Muscle of arm (tissue), 14 donors: ENCODE measurements at places on chromosomes 3 and 15.

- DNase-seq = peak; percentile 35
Observed at GRCh38 chr3:195895861-195896360, 12.4 kb downstream of the TNK2 start.

- DNase-seq = peak; percentile 93
Observed at GRCh38 chr3:49805367-49805782, 2.3 kb downstream of the INKA1 start.

DNA sequence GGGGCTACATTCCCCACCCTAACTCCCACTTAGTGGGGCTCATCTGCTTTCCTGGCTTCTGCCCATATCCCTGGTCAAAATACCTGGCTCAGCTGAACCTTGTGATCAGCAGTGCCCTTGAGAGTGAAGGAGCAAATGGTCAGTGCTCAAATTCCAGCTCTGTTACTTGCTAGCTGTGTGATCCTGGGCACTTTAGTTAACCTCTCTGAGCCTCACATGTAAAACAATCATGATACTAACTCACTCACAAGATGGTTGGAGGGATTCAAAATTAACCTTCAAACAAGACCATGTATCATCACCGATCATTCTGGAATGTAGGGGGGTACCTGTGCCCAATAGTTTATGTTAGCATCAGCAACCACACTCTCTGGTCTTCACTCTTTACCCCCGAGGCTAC lies 325.6 kb upstream of the TLE3 start:
- no peak for DNase-seq

DNA sequence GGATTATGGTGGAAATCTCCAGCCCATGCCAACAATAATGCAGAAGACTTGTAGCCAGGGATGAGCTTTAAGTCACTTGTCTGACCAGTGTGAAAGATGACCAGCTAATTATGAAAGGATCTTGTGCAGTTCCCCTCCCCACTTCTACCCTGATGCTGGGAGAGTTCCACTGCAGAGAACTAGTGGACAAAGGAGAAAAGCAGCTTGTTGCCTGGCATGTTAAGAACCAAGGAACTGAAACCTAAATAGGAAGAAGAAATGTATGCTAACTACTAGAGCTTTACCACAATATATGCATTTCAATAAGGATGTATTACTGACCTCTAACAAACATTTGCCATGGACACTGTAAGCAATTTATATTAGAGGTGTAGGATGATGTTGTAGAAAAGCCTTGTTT lies 52.2 kb upstream of the CSTA start:
- DNase-seq = no peak

DNA sequence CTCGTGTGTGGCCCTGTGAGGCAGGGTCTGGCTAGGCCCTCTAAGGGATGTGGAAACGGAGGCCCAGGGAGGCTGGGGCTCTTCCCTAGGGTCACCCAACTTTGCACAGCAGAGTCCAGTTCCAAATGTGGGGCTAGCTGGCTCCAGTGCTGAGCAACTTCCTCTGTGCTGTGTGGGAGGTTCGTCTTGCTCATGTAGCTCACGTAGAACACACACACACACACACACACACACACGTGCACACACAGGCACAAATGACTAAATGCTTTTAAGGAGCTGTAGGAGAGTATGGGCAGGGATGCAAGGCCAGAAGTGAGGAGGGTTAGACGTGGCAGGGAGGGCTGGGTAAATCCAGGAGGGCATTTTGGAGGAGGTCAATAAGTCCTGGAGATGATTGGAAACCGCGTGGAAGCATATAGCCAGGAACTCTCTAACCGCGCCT lies 213.8 kb downstream of the RPLP1 start:
- no peak for DNase-seq

- DNase-seq = no peak
Observed at GRCh38 chr3:113054552-113054951, 63.8 kb downstream of the GTPBP8 start.

- DNase-seq = no peak
Observed at GRCh38 chr3:195083659-195084058, 187.3 kb downstream of the XXYLT1 start.

DNA sequence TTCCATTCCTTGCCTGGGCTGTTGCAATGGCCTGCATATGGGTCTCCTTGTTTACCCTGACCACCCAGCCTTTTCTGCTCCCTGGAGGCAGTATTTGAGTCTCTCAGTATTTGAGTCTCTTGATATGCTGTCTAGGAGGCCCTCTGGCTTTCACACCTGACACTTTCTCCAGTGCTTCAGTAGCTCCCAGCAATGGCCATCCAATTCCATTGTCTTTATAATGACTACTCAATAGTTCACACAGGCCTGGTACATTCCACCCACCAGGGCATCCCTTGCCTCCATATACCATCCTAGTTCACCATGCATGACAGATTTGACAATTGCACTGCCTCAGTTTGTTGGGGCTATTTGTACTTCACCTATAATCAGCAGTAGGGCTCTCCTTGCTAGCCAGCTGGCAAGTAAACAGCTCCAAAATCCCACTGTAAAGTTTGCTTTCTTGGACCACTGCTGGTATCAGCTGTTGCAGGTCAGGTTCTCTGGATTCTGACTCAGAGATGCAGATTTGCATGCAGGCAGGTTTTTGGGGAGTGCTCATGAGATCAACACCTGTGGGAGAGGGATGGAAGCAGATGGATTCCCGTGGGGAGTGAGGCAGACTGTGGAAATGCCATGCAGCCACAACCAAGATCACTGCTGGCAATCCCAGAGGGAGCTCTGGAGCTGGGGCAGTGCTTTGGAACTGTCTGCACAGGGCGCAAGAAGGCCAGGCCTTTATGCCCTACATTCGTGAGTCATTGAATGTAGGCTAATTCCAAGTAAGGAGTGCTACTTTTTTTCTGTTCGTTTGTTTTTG lies 19.1 kb upstream of the XIRP1 start:
- no peak for DNase-seq

DNA sequence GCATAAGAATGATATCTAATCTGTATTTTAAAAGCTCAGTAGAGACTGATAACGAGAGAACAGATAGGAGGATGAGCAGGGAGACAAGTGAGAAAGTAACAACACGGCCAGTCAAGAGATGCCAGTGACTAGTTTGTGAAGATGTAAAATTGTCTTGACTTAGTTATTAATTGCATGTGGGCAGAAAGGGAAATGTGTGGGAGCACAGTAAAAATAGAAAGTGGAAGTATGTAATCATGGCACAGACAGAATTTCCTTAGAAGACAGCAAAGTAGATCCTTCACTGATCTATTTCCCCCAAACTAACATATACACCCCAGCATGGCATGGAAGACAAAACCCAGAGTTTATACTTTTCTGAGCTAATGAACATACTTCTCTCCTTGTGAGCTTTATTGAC lies 344.5 kb downstream of the FGF12 start:
- DNase-seq = no peak

- DNase-seq = no peak
Observed at GRCh38 chr3:109070211-109070610, 47.7 kb downstream of the MORC1 start.

- no peak for DNase-seq
Observed at GRCh38 chr15:49088996-49089395, 42.8 kb upstream of the SECISBP2L start.

GRCh38 chr15:99131441-99132023 lies 26.7 kb downstream of the SYNM start:
- no peak for DNase-seq

DNA sequence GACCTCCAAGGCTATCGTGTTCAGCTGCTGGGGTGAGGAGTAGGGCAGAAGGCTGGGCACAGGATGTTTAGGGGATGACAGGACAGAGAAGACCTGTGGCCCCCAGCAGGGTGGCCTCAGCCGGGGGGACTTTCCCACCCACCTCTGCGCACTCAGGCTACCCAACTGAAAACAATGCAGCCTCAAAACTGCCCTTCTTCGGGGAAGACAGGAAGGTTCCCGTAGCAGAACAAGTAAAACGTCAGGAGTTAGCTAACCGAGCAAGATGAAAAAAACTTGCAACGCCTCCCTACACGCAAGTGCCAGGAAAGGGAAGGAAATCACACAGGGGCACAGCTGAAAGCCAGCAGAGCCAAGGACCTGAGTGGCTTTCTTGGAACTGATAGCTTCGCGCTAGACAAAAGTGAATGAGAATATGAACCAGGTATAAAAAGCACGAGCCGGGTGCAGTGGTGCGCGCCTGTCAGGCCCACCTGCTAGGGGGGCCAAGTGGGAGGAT lies 38.4 kb upstream of the FURIN start:
- no peak for DNase-seq

GRCh38 chr3:30354972-30355371 lies 251.4 kb upstream of the TGFBR2 start:
- DNase-seq = no peak

GRCh38 chr3:158453865-158454264 lies 117.1 kb upstream of the MLF1 start:
- no peak for DNase-seq

DNA sequence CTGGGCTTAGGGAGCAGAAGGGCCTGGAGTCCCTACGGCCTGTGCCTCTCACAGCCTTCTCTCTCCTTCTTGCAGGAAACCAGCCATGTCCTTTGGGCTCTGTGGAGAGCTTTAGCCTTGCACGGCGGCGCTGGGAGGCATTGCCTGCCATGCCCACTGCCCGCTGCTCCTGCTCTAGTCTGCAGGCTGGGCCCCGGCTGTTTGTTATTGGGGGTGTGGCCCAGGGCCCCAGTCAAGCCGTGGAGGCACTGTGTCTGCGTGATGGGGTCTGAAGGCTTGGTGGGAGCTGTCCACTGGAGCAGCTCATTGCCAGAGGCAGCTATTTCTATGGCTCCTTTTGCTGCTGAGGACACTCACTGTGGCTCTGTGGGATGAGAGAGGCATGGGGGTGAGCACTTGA lies 4.1 kb downstream of the KLHDC8B start:
- DNase-seq = no peak
